DMS 273 treated with DMSO at 0.1 percent for 48 hours (cell line): ENCODE measurements at places on chromosomes 2 and 18.

GRCh38 chr18:78765637-78766281 is 213.9 kb upstream of the SALL3 start:
- no peak for DNase-seq

GRCh38 chr2:40343902-40344301 is 108.0 kb downstream of the SLC8A1 start:
- DNase-seq: no peak

GRCh38 chr2:221649051-221649775 is 77.1 kb upstream of the EPHA4 start:
- no peak for DNase-seq

DNA sequence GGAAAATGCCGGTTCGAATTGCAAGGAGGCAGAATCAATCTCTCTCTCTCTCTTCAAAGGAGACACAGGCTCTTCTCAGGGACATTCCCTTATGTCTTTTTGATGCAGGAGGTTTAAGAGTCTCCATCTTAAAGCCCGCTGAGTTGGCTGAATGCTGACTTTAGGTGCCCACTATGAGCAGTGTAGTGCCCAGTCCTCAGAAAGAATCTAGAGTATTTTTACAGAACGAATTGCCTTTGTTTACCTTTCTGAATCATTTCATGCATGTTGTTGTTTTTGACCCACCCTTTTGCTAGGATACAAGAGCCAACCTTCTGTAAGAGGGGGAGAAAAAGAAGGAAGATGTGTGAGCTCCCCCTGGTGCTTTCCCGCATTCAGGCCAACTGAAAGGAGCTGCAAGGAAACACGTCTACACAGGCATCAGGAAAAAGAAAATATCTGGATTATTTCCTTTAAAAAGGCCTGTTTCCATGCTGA is 193.5 kb upstream of the TCF4 start:
- peak; percentile 32 for DNase-seq

DNA sequence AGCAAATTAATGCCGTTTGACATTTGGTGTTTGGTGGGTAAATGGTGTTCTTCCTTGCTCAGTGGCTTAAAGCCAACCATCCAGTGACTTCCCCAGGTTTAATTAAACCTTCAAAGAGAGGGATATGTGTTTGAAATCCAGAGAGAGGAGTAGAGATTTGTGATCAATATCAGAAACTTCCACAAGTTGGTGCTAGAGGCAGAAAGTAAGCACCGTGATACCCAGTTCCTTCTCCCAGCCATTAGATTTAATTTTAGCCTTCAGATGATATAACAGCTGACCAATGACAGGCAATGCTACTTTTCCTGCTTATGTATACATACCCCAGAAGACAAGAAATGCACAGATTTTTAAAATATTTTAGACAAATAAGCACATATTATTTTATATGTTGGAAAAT is 398.5 kb downstream of the CDH2 start:
- DNase-seq: no peak

GRCh38 chr2:45904267-45904945 is 252.9 kb downstream of the PRKCE start:
- DNase-seq: no peak
